Cerebellum (tissue), 4 donors: ENCODE measurements at places on chromosomes 11 and 22. TPM values are rescaled to one million over a fixed set of nuclear protein-coding genes. Genes with fewer than 3 reads are reported as not detected.

Gene KCNK7
- total RNA-seq, result 0.27 TPM

- DNase-seq, result no peak
These were observed 5.8 kb upstream of the SLC5A1 start for GRCh38 chr22:32037236-32037635.

Gene MRGPRE
- total RNA-seq, result 0.27 TPM

GRCh38 chr11:114553642-114554041 lies 6.0 kb downstream of the NXPE1 start:
- no peak for DNase-seq

Gene OR4C5
- not detected for total RNA-seq

DNA sequence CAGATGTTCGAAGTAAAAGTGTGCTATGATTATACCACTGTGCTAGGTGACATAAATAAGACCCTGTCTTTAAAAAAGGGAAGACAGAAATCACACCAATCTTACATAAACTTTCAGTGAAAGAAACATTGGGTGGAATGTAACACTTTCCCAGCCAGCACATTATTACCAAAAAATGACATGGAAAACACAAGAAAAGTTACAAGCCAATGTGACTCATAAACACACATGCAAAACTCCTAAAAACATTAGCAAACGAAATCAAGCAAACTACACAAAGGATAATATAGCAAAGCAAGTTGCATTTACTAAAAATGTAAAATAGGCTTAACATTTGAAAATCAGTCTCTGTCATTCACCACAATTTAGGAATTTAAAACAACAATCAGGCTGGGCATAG lies 47.0 kb downstream of the SBF2 start:
- no peak for DNase-seq

DNA sequence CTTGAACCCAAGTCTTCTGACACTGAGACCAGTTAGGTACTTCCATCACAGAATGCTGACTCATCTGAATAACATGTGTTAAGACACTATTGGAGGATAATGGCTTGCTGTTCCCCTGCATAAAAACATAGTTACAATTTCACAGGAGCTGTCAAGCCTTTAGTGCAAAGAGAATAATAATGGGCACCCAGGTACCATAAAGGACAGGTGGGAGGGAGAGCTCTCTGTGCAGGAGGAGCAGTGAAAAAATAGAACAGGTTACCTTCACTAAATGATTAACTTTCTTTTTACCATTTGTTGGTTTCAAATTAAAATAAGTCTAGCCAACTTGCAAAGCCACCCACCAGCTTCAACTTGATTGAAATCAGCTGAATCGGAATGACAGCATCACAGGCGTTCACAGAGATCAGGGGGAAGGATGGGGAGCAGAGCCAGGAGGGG lies 173.2 kb downstream of the DSCAML1 start:
- DNase-seq, result no peak

- no peak for DNase-seq
These were observed 5.9 kb upstream of the ACY3 start for GRCh38 chr11:67656278-67656922.
